ELF-1 (cell line): ENCODE measurements at places on chromosomes 3 and 15.

- no peak for DNase-seq
These were observed 297.2 kb downstream of the FHIT start for GRCh38 chr3:60954048-60954447.

- DNase-seq = no peak
These were observed 110.3 kb downstream of the PDE8A start for GRCh38 chr15:85091990-85092389.

DNA sequence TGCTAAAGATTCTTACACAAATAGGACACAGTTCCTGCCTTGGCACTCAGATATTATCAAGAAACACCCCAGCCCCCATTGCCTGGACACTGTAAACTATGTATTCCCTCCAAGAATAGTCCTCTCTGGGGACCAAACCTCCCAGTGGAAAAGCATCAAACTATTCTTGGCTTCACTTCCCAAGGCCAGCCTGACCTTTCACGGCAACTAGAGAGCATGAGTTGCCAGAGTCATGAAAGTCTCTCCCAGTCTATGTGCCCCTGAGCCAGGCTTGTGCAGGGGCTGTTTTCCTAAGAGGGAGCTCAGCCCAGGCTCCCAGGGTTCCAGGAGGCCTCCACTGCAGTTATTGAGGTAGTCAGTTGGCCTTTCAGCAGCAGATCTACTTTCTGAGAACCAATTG is 251.9 kb upstream of the TGFBR2 start:
- no peak for DNase-seq

- DNase-seq = no peak
These were observed 206.2 kb downstream of the CTNNB1 start for GRCh38 chr3:41405466-41405865.

DNA sequence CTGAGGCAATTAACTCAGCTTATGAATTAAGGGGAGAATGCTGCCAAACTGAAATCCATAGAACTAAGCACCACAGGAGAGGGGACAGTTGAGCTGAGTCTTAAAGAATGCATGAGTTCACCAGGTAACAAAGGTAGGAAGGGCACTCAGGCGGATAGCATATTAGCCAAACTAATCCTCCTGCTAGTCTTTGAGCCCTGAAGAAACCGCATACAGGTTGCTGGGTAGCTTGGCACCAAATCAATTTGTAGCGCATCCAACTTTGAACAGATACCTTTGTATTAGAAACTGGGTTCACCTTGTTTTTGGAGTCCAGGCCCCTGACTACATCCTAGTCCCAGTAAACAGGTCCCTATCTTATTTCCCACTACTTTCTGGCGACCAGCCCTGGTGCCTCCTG is 93.7 kb downstream of the FRMD4B start:
- DNase-seq = no peak

GRCh38 chr15:36777926-36778325 is 198.5 kb downstream of the CDIN1 start:
- DNase-seq = no peak

- DNase-seq = no peak
These were observed 208.7 kb upstream of the P2RY1 start for GRCh38 chr3:152626226-152626625.

GRCh38 chr3:179533274-179533673 is 29.5 kb upstream of the ACTL6A start:
- DNase-seq = no peak

GRCh38 chr3:146271180-146271579 is 20.3 kb upstream of the PLSCR4 start:
- DNase-seq = no peak

GRCh38 chr15:86018679-86019078 is 61.0 kb upstream of the AGBL1 start:
- no peak for DNase-seq

DNA sequence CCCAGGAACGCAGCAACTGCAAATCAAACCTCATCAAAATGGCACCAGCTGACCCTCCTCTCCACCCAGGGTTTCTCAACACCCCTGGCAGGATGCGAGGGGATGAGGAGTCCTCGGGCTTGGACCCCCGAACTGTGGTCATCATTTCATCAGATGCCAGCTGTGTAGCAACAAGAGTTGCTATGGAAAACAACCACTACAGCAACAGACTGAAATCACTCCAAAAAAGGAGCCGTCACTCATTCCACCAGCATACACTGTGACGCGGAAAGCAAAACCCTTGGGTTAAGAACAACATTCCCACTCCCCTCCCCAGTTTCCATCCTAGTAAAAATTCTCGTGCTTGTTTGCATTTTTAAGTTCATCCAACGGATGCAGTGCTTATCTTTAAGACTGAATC is 40.1 kb downstream of the VGLL4 start:
- peak; percentile 44 for DNase-seq

- no peak for DNase-seq
These were observed 4.1 kb downstream of the CEMIP start for GRCh38 chr15:80783260-80783659.

DNA sequence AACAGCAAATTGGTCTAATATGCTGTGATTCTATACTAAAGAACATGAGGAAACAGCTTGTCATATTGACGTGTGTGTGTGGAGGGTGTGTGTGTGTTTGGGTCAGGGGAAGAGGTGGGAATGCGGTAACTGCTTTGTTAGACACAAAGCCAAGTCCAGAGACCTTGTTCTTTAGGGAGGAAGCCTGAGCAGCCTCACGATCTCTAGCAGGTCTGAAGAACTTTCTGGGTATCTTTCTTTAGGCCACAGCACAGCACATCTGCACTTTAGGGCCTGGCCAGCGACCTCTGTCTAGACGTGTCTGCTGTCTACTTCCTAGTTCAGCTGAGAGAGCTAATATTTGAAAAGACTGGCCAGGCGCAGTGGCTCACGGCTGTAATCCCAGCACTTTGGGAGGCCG is 220.0 kb upstream of the TPRG1 start:
- DNase-seq = no peak

GRCh38 chr3:69197455-69197854 is 75.1 kb upstream of the LMOD3 start:
- DNase-seq = no peak

- no peak for DNase-seq
These were observed 113.3 kb downstream of the ANP32A start for GRCh38 chr15:68707386-68707785.

- no peak for DNase-seq
These were observed 48.6 kb downstream of the OR5H15 start for GRCh38 chr3:98215051-98215450.

DNA sequence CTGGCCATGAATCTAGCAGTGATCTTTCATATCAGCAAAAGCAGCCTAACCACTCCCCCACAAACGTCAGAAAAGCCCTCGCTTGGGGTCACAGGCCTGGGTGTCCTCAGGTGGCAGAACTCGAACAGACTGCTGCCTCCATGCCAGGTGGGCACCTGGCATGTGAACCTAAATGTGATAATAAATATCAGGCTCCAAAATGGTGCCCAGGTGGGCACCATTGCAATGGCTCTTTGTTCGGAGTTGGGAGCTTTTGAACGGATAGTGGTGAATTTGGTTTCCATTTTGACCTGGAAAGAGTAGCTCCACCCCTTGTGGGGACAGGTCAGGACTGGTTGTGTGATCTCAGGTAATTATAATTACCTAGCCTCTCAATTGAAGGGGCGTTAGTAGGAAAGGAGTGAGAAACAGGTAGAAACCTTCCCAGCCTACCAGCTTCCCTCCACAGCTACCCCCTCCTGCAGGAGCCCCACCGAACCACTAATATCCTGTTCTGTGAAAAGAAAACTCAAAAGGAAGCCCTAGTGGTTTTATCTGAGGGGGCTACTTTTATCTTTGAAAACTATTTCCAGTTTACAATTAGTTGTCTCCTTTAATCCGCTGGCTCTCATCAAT is 18.1 kb downstream of the MYO1E start:
- peak; percentile 70 for DNase-seq

- DNase-seq = peak; percentile 36
These were observed 174.5 kb downstream of the FNDC3B start for GRCh38 chr3:172213904-172214303.

- no peak for DNase-seq
These were observed 33.5 kb downstream of the UMPS start for GRCh38 chr3:124763644-124764358.

DNA sequence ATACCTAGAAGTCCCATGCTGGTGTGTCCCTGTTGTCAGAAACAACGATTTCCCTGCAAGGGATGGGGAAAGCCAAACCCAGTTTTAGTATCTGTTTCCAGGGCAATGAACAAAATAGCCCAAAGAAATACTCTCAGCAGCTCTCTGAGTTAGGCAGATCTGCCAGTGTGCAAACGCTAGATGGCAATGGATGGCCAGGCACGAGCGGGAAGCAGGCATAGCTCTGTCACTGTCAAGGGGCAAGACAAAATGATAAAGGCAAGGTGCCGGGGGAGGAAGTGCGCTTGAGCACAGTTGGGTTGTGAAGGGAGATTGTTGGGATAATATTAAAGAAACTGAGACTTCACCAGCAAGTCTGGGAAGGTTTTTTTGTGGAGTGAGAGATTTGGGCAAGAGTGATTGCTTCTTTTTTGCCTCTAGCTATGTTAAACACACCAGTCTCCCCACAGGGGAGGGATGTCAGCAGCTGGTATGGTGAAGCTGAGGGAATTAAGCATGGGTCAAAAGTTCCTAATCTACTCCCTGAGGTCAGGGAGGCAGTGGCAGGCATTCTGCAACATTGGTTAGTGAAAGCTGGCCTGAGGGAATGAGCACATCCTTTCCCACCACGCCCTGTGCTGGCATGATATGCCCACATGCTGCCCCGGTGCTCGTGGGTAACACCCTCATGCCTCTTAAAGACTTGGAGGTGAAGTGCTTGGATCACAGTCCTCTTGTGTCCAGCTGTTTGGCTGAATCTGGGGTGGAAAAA is 117.5 kb downstream of the PDCD6IP start:
- peak; percentile 32 for DNase-seq
